Prostate gland (tissue), 2 donors: ENCODE measurements at places on chromosomes 4 and X.

- no peak for DNase-seq
These were observed 508.7 kb upstream of the HTR2C start for GRCh38 chrX:114075073-114075673.

GRCh38 chr4:172514801-172515200 lies 653.8 kb upstream of the GALNT7 start:
- no peak for DNase-seq

DNA sequence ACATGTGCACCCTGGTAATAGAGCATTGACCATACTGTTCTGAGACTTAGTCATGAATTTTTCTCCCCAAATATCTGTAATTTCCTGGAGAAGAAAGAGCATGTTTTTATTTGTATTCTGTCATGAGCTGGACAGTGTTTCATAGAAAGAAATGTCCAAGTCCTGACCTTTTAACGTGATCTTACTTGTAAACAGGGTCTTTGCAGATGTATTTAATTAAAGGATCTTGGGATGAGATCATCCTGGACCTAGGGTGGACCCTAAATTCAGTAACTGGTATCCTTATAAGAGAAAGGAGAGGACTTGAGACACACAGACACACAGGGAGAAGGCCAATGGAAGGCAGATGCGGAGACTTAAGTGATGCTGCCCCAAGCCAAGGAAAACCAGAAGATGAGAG lies 3.6 kb downstream of the ADGRA3 start:
- no peak for DNase-seq

GRCh38 chrX:32495855-32496254 lies 715.5 kb downstream of the DMD start:
- no peak for DNase-seq

- no peak for DNase-seq
These were observed 34.4 kb downstream of the INTU start for GRCh38 chr4:127667116-127667515.

- no peak for DNase-seq
These were observed 64.8 kb upstream of the NR0B1 start for GRCh38 chrX:30373951-30374350.

GRCh38 chrX:50003467-50003866 lies 81.1 kb downstream of the CLCN5 start:
- no peak for DNase-seq

DNA sequence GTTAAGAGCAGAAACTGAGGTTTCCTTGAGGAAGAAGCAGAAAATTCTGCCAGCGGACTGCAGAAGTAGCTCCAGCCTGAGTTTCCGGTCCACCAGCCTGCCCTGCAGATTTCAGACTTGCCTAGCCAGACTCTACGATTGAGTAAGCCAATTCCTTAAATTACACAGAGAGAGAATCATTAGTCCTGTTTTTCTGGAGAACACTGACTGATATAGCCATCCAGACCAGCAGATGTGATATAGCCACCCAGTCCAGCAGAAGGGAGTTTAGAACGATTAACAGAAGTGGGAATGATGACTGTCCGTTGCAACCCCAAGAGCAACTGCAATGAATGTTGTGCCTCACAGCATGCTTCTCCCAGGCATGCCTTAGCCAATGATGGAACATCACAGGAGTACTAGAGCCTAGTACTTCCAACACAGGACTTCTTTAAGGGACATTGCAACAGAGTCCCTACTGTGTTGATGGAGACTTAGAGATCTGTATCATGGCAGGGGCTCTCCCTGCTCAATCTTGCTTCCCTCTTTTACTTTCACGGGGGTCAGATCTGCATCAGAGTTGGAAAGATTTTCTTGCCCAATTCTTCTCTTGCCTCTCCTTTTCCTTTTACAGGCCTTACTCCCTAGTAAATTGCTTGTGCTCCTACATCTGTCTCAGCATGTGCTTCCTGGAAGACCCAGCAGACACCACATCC lies 264.6 kb upstream of the CLNK start:
- DNase-seq = no peak
